Subcutaneous adipose tissue (tissue), 4 donors: ENCODE measurements at places on chromosomes 12 and 14. TPM values are rescaled to one million over a fixed set of nuclear protein-coding genes. Genes with fewer than 3 reads are reported as not detected.

Gene DNAJC22
- total RNA-seq = not detected

Gene REC8
- 5.2 TPM for total RNA-seq

Gene CD27
- total RNA-seq = not detected

Gene STON2
- total RNA-seq = 10.6 TPM

Gene STAT2
- total RNA-seq = 201 TPM

Gene FAM181A
- not detected for total RNA-seq

Gene SPTSSA
- 11.5 TPM for total RNA-seq

Gene OR10AD1
- not detected for total RNA-seq

Gene ITPR2
- 34.1 TPM for total RNA-seq

Gene RAB15
- total RNA-seq = 1.2 TPM

Gene CDCA3
- not detected for total RNA-seq

Gene CFAP251
- 18.5 TPM for total RNA-seq

Gene SMCO2
- total RNA-seq = not detected

Gene KCNK10
- not detected for total RNA-seq

Gene CAPZA3
- not detected for total RNA-seq

Gene FBLN5
- total RNA-seq = 158 TPM

Gene CLEC4E
- 27.9 TPM for total RNA-seq
